AG08395 (cell line): ENCODE measurements at places on chromosomes 3 and 15.

DNA sequence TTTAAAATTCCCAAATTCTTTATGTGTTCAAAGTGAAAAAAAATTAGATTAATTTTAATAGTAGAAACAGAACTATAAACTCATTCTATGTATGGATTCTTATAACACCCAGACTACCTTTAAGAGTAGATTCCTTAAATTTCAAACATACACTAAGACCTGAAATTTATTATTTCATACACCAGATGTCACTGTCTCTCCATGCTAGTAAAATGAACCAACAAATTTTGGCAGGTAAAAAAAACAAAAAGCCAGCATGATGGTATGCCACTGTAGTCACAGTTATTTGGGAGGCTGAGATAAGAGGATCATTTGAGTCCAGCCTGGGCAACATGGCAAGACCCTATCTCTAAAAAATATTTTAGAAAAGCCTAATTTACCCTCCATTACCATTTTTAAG, 461.3 kb upstream of the NAALADL2 start:
- DNase-seq, result peak; percentile 12

GRCh38 chr15:63601026-63601703, 4.0 kb downstream of the FBXL22 start:
- peak; percentile 47 for DNase-seq

DNA sequence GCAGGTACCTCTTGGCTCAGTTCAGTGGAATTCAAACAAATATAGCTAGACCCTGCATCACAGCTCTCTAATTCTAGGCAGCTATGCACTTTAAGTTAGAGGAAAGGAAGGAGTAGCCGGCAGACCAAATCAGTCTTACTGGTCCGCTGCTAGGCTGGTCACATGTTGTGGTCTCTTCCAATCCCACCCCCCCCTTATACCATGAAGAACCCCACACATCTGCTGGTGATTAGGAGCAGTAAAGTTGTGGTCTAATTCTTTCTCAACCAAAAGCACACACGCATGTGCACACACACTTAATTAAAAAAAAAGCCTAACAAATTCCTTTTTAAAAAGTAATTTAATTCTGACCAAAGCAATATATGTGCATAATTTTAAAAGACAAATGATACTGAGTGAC, 16.7 kb upstream of the SH3GL3 start:
- peak; percentile 27 for DNase-seq

DNA sequence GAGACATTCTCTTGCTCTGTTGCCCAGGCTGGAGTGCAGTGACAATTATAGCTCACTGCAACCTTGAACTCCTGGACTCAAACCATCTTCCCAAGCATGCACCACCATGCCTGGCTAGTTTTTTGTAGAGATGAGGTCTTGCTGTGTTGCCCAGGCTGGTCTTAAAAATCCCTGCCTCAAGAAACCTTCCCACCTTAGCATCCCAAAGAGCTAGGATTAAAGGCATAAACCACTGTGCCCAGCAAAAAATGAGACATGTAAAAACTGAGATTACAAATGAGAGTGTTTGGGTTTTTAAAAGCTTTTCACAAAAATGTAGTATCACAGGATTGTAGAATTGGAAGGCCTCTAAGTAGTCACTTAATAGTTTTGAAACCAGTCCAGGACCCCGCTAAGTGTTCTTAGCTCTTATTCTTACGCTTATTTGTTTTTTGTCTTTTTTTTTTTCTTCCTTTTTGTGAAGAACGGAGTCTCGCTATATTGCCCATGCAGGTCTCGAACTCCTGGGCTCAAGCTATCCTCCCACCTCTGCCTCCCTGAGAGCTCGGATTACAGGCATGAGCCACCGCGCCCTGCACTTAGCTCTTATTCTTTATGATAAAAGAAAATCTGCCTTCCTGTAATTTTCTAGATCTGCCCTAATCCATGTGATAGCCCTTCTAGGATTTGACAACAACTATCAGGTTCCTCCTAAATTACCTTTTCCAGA, 31.5 kb downstream of the KLHL18 start:
- no peak for DNase-seq

- no peak for DNase-seq
Measured at GRCh38 chr15:74543583-74543982, 2.6 kb downstream of the ARID3B start.
